Lung (tissue), 17 donors: ENCODE measurements at places on chromosomes 12 and 14. TPM values are rescaled to one million over a fixed set of nuclear protein-coding genes. Genes with fewer than 3 reads are reported as not detected.

- H3K27ac ChIP-seq: peak overlapping the region; percentile 64
- no peaks in the 10 kb centered on the region for H3K36me3 ChIP-seq
- H3K4me1 ChIP-seq: peaks cover 4% of the 10 kb centered on the region
- no peaks in the 10 kb centered on the region for H3K27me3 ChIP-seq
- H3K4me3 ChIP-seq: no peak overlapping the region
Measured at GRCh38 chr12:68538726-68539614, 71.7 kb upstream of the RAP1B start.

DNA sequence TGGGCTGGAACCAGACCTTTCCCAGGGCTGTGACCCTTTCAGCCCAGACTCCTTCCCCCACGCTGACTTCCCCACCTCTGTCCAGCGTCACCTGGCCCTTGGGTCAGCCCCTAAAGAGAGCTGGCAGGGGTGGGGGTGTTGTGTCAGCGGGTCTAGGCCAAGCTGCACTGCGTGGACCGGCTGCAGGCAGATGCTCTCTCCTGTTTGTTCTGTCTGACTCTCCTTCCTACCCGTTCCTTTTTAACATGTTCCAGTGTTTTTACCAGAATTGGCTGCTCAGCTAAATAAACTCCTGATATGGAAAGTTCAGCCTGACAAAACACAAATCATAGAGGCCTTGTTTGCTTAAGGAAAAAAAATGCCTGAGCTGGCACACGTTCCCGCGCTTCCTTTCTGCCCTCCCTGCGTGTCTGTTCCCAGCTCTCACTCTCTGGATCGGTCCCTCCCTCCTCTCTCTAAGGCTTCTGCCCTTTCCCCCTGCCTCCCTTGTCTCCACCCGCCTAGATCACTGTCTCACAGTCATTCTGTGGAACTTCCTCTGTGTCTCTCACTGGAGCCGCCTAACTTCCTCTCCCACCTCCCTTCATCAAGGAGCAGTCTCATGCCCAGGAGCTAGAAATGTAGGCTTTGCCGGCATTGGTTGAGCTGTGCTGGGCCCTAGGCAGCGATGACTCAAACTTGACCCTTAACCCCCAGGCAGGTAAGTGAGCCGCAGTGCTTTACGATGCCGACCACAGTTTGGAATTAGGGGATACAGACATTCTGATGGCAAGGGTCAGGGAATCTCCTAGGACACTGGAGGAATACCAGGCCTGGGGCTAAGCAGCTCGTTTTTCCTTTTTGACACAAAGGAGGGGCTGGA, 15.5 kb upstream of the MLXIP start:
- peak overlapping the region; percentile 55 for H3K27ac ChIP-seq
- H3K36me3 ChIP-seq: peaks cover 9% of the 10 kb centered on the region

GRCh38 chr14:101875727-101876554, 88.4 kb upstream of the DYNC1H1 start:
- no peak for DNase-seq
- no peaks in the 10 kb centered on the region for H3K27me3 ChIP-seq
- peaks cover 6% of the 10 kb centered on the region for H3K36me3 ChIP-seq
- no peak overlapping the region for H3K27ac ChIP-seq
- peaks cover 11% of the 10 kb centered on the region for H3K4me1 ChIP-seq

DNA sequence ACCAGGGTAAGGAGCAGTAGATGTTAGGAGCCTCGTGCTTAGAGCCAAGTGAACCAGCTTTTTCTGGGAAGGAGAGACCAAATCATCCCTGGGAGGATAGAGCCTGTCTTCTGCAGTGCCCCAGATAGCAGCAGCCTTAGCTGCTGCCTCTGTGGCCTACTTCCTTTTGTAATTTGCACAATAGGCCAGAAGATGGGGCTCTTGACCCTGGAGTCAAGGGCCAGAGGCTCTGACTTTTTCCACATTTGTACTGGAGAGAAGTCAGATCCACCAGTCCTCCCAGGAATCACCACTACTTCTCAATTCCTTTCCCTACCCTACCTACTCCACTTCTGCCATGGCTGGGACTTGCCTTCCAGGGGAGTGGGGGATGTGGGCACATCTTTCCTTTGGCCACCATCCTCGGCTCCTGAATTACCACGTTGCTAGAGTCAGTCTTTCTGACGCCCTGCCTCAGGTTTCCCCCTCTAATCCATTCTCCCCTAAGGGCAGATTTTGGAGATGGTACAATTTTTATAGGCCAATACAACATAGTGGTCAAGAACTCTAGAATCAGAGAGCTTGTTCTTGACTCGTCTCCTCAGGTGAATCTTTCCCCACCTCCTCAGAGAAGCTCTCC, 3.3 kb upstream of the SLC4A8 start:
- H3K4me1 ChIP-seq: peaks cover 5% of the 10 kb centered on the region
- H3K36me3 ChIP-seq: no peaks in the 10 kb centered on the region
- peak; percentile 74 for DNase-seq
- H3K27ac ChIP-seq: no peak overlapping the region

GRCh38 chr12:86389949-86390348, 133.8 kb upstream of the MGAT4C start:
- H3K4me1 ChIP-seq: no peaks in the 10 kb centered on the region
- H3K36me3 ChIP-seq: no peaks in the 10 kb centered on the region

DNA sequence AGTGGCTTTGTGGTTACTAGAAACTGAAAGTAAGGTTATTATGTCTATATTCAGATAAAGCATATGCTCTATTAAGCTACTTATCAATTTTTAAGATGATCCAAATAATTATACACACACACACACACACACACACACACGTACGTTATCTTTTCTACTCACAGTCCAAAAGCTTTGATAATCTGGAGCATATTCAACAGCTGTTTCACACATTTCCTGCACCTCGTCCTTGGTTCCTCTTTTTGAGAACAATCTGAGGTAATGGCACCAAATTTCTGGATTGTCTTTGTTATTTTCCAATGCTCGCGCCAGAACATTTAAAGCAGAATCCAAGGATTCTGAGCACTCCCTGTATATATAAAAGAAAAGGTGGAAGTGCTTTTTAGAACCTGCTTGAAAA, 37.5 kb downstream of the ZFC3H1 start:
- H3K27me3 ChIP-seq: no peaks in the 10 kb centered on the region
- H3K36me3 ChIP-seq: peaks cover 47% of the 10 kb centered on the region
- no peak overlapping the region for H3K27ac ChIP-seq
- no peak for DNase-seq

- no peaks in the 10 kb centered on the region for H3K36me3 ChIP-seq
- H3K4me1 ChIP-seq: peaks cover 5% of the 10 kb centered on the region
- no peak for DNase-seq
- H3K27ac ChIP-seq: peak overlapping the region; percentile 57
Measured at GRCh38 chr12:106300761-106301160, 1.8 kb upstream of the TCP11L2 start.

GRCh38 chr12:67531501-67531900, 117.0 kb upstream of the DYRK2 start:
- H3K27ac ChIP-seq: no peak overlapping the region
- no peak for DNase-seq

- peak; percentile 34 for DNase-seq
- no peaks in the 10 kb centered on the region for H3K27me3 ChIP-seq
- peaks cover 3% of the 10 kb centered on the region for H3K4me1 ChIP-seq
- no peak overlapping the region for H3K27ac ChIP-seq
Measured at GRCh38 chr12:90111791-90112580, 403.3 kb upstream of the ATP2B1 start.

- H3K27me3 ChIP-seq: no peaks in the 10 kb centered on the region
- no peak for DNase-seq
- H3K36me3 ChIP-seq: no peaks in the 10 kb centered on the region
- H3K4me1 ChIP-seq: no peaks in the 10 kb centered on the region
- H3K4me3 ChIP-seq: no peak overlapping the region
Measured at GRCh38 chr12:30296486-30296885, 399.2 kb downstream of the IPO8 start.

DNA sequence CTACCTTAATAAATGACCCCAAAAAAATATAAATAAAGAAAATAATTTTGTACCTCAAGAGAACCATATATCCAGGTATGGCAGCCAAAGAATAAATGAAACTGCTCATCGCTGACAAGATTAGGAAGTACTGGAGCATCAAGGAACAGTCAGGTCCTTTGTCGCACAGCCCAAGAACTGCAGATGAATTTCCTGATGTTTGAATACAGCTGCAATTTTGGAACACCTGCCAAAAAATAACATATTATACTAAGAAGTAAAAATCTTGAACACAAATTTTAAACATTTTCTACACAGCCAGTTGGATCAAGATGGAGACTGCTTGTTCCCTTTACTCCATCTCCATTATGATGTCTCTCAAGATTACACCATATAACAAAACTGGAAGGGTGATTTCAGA, 42.6 kb downstream of the SLCO1A2 start:
- no peaks in the 10 kb centered on the region for H3K4me1 ChIP-seq
- H3K36me3 ChIP-seq: no peaks in the 10 kb centered on the region
- H3K4me3 ChIP-seq: no peak overlapping the region
- no peak overlapping the region for H3K27ac ChIP-seq
- no peaks in the 10 kb centered on the region for H3K27me3 ChIP-seq
- DNase-seq: no peak

- DNase-seq: no peak
- no peak overlapping the region for H3K4me3 ChIP-seq
- peaks cover 5% of the 10 kb centered on the region for H3K4me1 ChIP-seq
- H3K27ac ChIP-seq: no peak overlapping the region
- H3K27me3 ChIP-seq: no peaks in the 10 kb centered on the region
Measured at GRCh38 chr12:107236824-107237511, 143.6 kb upstream of the CRY1 start.

- DNase-seq: no peak
- H3K4me1 ChIP-seq: no peaks in the 10 kb centered on the region
- no peaks in the 10 kb centered on the region for H3K27me3 ChIP-seq
- H3K27ac ChIP-seq: no peak overlapping the region
Measured at GRCh38 chr12:71200706-71201105, 42.9 kb upstream of the TSPAN8 start.

DNA sequence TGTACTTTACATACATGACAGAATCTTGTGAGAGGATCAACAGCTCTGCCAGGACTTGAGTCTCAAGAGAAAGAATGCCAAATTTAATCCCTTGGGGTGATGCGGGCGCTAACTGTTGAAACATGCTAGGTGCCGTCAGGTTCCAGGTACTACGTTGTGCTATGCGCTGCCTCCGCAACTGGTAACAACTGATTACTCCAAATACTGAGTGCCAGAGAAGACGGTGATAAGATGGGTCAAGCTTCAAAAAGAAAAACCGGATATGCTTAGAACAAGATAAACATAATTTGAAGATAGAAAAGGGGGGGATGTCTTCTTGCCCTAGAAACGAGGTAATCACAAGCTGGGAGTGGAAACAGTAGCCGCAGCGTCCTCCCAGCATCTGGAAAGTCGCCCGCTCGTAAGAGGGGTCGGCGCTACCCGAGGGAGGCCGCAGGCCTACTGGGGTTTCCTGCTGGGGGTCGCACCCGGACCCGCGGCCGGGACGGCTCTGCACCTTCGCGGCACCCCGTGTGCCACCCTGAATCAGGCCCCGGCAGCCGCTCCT, 678 bp downstream of the ZBTB25 start:
- peak overlapping the region; percentile 62 for H3K4me3 ChIP-seq
- H3K27ac ChIP-seq: peak overlapping the region; percentile 99
- H3K36me3 ChIP-seq: no peaks in the 10 kb centered on the region
- peak; percentile 64 for DNase-seq
- H3K27me3 ChIP-seq: no peaks in the 10 kb centered on the region

GRCh38 chr12:133227281-133227852, 8.3 kb downstream of the ANHX start:
- no peaks in the 10 kb centered on the region for H3K27me3 ChIP-seq
- H3K4me1 ChIP-seq: no peaks in the 10 kb centered on the region
- H3K4me3 ChIP-seq: no peak overlapping the region
- no peaks in the 10 kb centered on the region for H3K36me3 ChIP-seq
- DNase-seq: no peak

DNA sequence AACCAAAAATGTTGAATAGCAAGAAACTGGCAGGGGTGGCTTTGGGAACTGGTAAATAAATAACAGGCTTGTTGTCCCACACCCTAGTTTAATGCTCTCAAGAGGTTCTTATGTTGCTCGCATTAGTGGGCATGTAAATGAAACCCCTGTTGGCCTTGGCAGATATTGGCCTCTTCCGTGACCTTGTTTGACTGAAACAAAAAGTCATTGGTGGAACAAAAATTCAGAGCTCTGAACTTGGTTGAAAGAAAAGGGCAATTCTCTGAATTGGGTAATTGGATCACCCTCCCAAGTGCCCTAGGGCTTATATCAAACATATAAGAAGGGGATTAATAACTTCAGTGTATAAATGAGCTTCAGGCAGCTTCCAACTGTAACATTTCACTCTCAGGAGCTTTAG, 426.2 kb downstream of the ZFP36L1 start:
- no peak for DNase-seq
- H3K27me3 ChIP-seq: no peaks in the 10 kb centered on the region
- no peak overlapping the region for H3K4me3 ChIP-seq
- H3K27ac ChIP-seq: no peak overlapping the region

GRCh38 chr12:62606654-62607053, 140.0 kb downstream of the MON2 start:
- H3K27me3 ChIP-seq: no peaks in the 10 kb centered on the region
- DNase-seq: no peak
- no peak overlapping the region for H3K27ac ChIP-seq

- DNase-seq: no peak
- H3K27ac ChIP-seq: no peak overlapping the region
- no peaks in the 10 kb centered on the region for H3K36me3 ChIP-seq
- H3K27me3 ChIP-seq: no peaks in the 10 kb centered on the region
- no peaks in the 10 kb centered on the region for H3K4me1 ChIP-seq
Measured at GRCh38 chr12:3178671-3179313, 101.6 kb downstream of the TSPAN9 start.

GRCh38 chr14:68574461-68574860, 218.4 kb downstream of the ZFP36L1 start:
- no peak for DNase-seq
- H3K27me3 ChIP-seq: no peaks in the 10 kb centered on the region
- H3K36me3 ChIP-seq: no peaks in the 10 kb centered on the region

The BBOF1 gene
- 12.8 TPM for total RNA-seq

The CD163L1 gene
- 4.0 TPM for total RNA-seq

The A2ML1 gene
- total RNA-seq: 1.1 TPM

The BICDL1 gene
- total RNA-seq: 5.2 TPM

The A2M gene
- 1,082 TPM for total RNA-seq

The KRT75 gene
- total RNA-seq: not detected

The INHBE gene
- total RNA-seq: 0.12 TPM

The CLEC9A gene
- total RNA-seq: 0.12 TPM

The SLC38A2 gene
- total RNA-seq: 258 TPM

The CACNA1C gene
- total RNA-seq: 17.5 TPM

The BMP4 gene
- 39.0 TPM for total RNA-seq

The PFKM gene
- total RNA-seq: 37.5 TPM
